Panc1 (cell line): ENCODE measurements at places on chromosomes 13 and 19. TPM values are rescaled to one million over a fixed set of nuclear protein-coding genes. Genes with fewer than 3 reads are reported as not detected.

GRCh38 chr19:38850976-38851621 lies 1.3 kb upstream of the HNRNPL start:
- no peak for DNase-seq

DNA sequence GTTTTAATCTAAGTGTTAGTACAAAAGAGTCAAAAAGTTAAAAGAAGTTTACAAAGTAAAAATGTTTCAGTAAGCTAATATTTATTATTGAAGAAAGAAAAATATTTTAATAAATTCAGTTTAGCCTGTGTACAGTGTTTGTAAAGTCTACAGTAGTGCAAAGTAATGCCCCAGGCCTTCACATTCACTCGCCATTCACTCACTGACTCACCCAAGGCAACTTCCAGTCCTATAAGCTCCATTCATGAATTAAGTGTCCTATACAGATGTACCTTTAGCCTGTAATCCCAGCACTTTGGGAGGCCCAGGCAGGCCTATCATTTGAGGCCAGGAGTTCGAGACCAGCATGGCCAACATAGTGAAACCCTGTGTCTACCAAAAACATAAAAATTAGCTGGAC lies 24.1 kb upstream of the AKAP11 start:
- DNase-seq, result no peak

GRCh38 chr19:10288662-10289166 lies 1.0 kb upstream of the ICAM5 start:
- DNase-seq, result no peak

DNA sequence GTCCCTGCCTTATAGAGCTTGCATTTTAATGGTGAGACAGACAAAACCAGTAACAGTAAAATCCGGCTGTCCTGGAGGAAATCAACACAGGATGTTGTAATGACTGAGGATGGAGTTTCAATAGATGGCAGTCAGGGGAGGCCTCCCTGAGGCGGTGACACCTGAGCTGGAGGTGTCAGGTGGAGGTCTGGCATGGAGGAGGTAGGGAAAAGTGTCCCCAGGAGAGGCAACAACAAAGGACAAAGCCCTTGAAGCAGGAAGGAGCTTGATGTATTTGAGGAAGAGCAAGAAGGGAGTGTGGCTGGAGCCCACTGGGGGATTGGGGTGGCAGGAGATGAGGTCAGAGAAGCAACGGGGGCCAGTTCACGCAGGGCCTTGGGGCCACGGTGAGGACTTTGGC lies 7.8 kb downstream of the GRIN2D start:
- no peak for DNase-seq

DNA sequence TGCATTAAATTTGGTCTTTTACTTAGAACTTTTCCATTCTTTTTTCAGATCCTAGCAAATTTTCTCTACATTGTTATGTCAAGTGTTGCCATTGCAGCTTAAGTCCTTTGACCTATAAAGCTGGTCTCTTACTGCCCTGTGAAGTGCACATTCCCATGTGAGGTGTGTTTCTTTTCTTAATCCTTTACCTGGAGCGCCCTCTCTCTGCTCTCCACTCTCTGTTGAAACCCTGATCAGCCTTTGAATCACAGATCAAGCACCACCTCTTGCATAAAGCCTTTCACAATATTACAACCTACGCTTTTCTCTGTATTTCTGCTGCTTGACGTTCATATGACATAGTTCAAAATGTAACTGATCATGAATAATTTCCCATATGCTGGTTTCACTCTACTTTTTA lies 84.8 kb downstream of the PCDH17 start:
- no peak for DNase-seq

DNA sequence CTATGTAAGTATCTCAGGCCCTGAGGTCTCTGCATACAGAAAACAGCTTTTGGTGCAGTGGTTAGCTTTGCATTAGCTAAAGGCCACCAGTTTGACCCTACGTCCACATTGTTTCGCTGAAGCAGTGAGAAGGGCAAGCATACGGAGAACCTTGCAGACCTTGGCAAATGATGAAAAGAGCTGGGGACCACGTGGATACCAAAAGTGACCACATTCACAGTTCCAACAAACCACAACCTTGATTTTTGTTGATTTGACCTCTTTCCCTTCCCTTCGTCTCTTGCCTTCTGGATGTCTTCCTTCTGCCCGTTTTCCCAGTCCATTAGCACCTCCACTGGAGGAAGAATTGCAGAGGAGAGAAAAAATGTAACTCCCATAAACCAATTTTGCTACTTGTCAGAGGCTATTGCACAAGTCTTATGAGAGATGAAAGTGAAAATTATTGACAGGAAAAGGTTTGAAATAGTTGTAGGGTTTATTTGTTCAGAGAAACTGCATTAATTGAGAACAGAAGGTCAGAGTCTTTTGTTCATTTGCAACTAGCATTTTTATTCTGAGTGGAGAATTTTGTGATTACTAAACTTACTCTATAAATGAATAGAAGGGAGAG lies 293.9 kb upstream of the HTR2A start:
- no peak for DNase-seq

GRCh38 chr13:95185851-95186250 lies 115.4 kb downstream of the ABCC4 start:
- DNase-seq, result no peak

DNA sequence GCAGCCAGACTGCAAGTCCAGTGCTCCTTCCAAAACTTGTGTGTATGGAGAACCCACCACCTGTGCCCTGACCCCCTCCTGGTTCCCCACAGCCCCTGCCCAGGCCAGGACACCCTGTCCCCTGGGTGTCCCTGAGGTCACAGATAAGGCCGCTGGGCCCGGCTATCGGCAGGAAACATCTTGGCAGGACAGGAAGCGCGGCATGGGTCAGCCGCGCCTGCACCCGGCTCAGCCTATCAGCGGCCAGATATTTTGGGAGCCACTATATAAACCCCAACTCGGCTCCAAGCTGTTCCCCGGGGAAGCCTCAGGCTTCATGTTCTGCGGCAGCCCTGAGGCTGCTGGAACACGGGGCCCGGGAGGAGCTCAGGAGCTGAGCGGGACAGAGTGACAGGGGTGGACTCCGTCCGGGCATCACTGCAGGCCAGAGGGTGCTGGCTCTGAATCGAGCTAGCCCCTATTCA lies 60.8 kb downstream of the AP1M1 start:
- no peak for DNase-seq

- no peak for DNase-seq
These were observed 135.3 kb downstream of the B3GLCT start for GRCh38 chr13:31334994-31335557.

- DNase-seq, result no peak
These were observed 433 bp downstream of the SIX5 start for GRCh38 chr19:45768655-45768983.

DNA sequence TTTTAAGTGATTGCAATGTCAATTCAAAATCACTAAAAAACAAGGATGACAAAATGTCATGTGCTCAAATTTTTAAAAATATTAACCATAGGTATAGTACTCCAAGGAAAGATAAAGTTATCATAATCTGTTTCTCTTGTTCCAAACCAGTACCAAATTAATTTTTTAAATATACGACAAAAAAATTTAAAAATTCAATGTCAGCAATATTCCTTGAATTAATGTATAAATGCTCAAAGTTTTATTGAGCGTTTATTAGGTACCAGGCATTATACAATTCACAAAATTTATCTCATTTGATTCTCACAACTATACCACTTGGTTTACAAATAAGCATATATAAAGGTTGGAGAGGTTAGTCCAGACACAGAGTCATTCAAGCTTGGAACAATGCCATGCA lies 64.7 kb downstream of the MYCBP2 start:
- DNase-seq, result no peak

DNA sequence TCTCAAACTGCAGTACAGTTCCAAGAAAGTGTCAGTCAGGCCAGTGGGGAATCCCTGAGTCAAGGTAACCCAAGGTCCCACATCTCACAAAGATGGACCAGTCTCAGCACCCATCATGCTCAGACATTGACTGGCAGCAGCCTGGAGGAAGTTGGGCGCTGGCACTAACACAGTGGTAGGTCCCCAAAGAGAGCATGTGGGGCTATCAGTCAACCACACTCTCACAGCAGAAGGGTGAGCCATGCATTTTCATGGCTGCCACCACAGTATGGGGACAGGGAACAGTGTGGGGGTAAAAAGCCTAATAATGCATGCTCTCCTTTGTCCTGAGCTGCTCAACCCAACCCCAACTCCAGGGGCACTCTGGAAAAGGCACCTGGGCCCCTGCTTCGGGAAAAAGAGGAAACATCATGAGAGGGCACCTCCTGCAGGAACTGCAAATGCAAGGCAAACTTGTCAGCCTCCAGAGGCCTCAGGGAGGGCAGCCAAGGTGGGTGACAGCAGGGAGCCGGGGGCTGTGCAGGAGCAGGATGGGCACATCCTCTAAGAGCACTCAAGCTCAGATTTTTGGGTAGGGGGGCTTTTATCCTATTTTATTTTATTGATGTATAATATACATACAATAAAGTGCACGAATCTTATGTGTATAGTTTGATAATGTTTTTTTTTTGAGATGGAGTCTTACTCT lies 9.5 kb upstream of the PLEKHF1 start:
- no peak for DNase-seq

DNA sequence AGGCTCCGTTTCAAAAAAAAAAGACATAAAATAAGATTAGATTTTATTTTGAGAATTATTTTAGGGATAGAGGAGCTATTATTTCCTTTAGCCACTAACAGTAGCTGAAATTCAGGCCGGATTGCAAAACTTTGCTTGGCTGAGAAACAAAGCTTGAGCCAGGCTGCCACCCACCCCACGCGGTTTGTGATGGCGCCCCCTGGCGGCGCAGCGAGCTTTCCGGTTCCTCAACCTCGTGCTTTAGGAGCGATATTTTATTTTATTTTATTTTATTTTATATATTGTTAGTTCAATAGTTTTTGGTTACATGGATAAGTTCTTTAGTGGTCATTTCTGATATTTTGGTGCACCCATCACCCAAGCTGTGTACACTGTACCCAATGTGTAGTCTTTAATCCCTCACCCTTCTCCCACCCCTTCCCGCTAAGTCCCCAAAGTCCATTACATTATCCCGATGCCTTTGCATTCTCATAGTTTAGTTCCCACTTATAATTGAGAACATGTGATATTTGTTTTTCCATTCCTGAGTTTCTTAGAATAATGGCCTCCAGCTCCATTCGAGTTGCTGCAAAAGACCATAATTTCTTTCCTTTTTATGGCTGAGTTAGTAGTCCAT lies 19.8 kb upstream of the CEACAM4 start:
- no peak for DNase-seq

DNA sequence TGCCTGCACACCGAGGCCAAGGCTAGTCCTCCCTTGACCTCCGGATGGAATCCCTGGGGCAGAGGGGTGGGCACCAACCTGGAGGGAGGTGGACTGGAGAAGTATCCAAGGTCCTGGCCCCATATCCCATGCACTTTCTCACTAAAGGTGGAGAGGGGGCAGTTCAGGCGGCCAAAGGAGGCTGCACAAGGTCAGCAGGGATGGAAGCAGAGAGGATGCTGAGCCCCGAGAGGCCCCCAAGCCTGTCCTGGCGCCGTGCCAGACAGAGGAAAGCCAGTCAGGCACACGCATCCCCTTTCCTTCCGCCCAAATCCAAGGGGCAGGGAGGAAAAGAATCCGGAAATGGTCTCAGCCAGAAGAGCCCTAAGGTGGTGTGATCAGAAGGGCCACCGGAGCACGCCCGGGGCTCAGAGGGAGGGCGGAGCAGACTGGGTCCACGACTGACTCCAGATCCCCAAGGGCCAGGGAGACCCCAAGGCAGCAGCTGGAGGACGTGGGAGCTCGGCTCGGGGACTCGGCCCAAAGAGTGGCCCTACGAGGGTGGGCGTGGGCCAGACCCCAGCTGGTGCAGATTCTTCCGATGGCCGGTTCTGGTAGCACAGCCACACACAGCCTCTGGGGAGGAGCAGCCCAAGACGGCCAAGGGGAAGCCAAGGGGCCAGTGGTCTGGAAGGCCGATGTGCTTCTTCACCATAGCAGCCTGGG lies 60.0 kb downstream of the MLLT1 start:
- no peak for DNase-seq

DNA sequence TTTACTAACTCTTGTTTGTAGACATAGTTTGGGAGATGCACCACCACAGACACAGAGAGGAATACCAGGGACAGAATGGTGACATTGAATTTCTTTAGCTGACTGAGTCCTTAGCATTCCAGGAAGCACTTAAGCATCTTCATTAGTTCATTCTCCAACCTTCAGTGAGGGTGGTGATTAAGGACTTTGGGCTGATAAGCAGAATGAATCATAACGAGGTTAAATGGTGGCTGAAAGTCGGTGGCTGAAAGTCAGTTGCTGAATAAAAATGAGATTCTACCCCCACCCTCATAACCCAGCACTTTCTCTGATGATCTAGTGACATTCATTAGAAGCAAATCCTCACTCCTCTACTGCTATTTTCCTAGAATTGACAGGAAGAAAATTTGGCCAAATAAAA lies 10.6 kb downstream of the PCDH8 start:
- DNase-seq, result no peak

DNA sequence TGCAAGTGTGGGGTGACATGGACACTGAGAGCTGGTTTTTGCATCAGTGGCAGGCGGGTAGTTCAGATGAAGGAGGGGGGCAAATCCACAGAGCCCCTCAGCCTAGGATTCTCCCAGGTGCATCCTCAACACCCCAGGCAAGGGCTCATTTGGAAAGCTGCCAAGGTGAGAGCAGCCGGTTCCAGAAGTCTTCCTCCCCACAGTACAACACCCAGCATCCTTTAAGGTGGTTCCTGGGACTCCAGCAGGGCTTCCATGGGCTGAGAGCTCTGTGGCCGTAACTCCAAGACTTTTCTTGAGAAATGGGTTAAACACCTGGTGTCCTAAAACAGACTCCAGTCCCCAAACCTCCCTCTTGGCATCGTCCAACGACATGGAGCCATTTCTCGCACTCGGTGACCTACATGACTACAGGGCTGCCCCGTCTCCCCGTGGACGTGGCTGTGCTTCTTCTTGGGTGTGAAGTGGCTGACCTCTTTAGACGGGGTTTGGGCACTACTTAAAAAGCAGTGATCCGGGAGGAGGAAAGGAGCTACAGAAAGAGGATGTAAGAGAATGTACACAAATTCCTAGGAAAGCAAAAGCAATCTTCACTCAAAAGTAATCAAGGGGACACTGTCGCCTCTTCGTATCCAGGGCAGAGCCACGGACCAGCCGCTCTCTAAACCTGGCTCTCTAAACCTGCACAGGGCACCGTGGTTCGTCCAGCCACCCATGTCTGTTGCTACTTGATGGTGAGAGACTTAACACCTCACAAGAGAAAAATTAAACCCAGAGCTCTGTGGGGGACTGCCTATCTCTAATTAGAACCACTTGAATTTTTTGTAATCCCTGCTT lies 25.5 kb downstream of the RANBP3 start:
- no peak for DNase-seq

APC2 gene
- total RNA-seq, result 11.9 TPM

ZNF799 gene
- total RNA-seq, result 4.5 TPM

PCDH9 gene
- 4.2 TPM for total RNA-seq

EDNRB gene
- total RNA-seq, result 0.18 TPM

GPR12 gene
- total RNA-seq, result not detected

IZUMO1 gene
- total RNA-seq, result not detected

REX1BD gene
- total RNA-seq, result 32.0 TPM

ZNF432 gene
- 8.2 TPM for total RNA-seq

EPN1 gene
- 361 TPM for total RNA-seq

CYP2B6 gene
- total RNA-seq, result 0.26 TPM

SIGLEC14 gene
- not detected for total RNA-seq

CD79A gene
- total RNA-seq, result 0.59 TPM
